ENCODE measurements at places on chromosomes 6 and 20.

DNA sequence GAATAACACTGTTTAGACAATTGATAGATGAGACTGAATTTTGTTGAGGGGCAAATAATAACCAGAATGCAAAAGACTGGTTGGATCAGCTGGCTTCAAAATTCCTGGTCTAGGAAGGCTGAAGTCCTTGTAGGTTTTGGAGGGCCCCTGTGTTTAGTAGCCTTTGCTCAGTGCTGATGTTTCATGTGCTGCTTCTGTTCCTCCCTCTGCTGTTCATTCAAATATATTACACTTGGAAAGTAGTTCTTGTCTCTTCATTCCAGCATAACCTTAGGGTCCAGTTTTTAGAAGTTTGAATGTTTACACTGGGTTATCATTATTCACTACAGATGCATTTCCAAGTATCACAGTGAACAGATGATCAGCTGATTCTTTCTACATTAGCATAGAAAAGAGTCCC, 72.5 kb downstream of the FLRT3 start:
- no peak for DNase-seq

DNA sequence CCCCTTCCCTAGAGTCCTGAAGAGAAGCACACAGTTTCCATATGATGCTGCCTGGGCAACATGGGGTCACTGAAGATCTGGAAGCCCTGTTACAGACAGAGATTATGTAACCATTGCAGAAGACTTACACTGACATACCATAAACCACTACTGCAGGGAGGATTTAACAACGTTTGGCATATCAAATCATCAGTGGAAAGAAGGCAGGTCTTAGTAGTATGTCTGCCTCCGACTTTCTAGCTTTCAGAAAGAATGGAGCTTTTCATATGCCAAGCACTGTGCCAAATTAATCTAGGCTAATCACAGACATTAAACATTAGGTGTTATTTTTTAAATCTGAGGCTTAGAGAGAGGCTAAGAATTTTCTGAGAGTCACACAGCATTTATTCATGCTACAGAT, 144.3 kb downstream of the ADGRB3 start:
- DNase-seq = no peak

DNA sequence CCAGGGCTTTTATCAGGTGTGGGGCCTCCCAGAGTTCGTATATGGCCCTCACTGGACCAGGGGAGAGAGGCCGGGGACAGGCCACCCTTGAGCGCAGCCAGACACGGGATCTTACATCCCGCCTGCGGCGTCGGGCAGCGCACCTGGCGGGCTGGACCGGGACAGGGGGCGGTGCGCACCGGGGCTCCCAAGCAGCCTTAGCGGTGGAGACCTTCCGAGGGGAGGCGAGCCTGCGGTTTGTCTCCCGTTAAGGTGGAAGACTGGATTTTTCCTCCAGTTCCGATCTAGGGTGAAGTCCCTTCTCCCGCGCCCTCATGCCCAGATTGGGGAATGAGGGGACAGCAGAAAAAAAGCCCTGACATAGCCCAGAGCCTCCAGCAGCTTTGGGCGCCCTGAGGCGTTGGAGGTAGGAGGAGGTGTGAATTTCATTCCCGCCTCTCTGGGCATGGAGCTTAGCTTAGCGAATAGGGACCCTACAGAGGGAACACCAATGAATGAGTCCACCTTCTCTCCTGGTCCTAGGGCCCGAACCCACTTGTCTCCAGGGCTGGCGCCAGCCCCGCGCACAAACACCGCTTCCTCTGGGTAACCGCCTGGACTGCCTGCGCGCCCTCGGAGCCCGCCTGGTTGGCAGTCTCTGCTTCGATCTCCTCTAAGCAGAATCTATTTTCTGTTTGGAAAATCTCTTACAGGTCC, 6.7 kb upstream of the LAMP5 start:
- DNase-seq = no peak

DNA sequence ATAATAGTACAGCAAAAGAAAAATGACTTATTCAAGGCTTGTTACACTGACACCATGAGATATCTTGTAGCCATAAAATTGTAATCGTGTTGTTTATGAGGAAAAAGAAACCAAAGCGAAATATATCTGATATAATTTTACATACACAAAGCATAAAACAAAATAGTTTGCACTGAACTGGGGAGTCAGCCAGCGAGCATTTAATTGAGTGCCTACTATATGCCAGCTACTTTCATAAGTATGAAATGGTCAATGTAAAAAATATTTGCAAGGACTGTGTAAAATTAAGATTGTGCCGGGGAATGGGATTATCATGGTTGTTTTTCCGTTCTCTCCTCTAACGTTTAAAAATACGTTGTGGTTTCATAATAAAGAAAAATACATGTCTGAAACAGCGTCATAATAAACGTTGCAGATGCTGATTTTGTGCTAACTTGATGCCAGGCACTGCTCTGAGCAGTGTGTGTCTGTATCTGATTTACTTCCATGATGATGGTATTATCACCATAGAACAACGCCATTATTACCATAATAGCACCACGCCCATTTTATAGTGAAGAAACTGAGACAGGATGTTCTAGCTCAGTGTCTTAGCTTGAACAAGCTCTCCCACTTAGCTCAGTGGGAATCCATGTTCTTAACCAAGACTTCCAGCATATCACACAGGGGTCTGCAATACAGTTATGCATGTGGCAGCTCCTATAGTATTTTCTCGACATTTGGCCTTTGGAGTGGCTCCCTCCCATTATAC, 144.6 kb downstream of the BCAS1 start:
- DNase-seq = no peak

DNA sequence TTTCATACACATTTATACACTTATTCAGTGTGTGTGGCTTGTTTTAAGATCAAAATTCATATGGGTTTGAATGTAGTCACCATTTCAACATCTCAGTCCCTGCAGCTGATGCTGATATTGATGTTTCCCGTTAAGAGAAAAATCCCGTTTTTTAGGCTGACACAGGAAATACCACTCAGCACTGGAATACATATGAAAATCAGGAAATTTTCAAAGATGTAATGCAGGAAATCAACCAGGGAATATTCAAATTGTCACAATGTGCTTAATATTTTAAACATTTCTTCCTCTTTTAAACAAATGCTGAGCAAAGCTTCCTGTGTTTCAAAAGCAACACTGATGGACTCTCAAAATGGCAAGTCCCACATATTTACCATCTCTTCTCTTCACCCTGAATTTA, 94.5 kb upstream of the MARCKS start:
- no peak for DNase-seq

DNA sequence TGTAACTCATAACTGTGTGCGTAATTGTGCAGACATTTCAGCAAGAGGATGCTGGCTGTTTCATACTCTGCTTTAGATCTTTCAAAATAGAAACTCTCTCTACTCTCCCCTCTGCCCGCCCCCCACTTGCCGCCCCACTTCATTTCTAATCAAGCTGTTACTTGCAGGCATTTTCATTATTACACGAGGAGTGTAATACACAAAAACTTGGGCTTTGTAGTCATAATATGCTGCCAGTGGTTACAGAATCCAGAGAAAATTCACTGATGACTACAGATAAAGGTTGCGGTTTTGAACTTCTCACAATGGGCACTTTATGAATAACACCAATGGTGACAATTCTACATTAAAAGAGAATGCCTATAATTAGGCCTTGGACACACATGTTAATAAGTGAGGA, 194.0 kb upstream of the POU3F2 start:
- DNase-seq = no peak

DNA sequence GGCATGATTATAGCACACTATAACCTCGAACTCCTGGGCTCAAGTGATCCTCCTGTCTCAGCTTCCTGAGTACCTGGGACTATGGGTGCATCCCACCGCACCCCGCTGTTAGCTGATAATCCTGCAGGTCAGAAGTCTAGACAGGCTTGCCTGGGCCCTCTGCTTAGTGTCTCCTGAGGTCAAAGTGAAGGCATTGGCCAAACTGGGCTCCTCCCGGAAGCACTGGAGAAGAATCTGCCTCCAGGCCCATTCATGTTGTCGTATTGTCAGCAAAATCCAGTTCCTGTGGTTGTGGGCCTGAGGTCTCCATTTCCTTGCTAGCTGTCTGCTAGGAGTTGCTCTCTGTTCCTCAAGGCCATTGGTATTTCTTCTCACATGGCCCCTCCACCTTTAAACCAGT, 6.3 kb upstream of the MROH8 start:
- no peak for DNase-seq

DNA sequence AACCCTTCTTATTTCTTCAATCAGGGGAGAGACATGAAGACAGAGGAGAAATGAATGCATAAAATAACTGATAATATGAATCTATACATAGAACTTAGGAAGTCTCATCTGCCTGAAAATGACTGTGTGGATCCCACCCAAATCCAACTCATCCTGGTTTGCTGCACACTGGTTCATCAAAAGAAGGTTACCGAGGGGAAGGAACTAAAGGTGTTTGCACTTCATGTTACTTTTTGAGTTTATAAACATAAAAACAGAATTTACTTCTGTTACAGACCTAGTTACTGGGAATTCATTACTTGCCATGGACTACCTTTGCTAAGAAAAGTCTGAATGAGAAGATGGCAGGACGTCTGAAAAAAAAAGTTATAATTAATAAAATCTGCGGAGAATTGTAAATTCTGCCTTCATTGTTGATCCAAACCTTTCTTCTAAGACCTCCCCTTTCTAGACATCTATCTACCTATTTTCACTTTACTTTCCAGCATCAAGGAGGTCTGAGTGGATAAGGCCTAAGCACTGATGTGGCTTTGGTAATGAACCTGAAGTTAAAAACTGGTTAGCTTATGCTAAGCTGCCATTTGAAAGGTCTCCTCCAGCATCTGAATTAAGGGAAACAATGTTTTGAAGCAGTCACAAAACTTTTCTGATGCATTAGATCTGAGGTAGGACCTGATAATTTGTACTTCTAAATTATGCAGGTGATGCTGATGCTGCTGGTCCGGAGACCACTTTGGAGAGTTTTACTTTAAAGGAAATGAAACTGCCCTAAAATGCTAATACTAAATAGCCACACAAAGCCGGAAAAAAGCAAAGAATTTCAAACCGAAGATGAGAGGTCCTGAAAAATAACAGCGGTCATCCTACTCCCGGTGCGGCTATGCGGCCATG, 84.0 kb downstream of the HFE start:
- DNase-seq = no peak

- no peak for DNase-seq
These were observed 79.6 kb upstream of the MAP3K4 start for GRCh38 chr6:160911949-160912348.
